Subcutaneous preadipocyte (primary cell): ENCODE measurements at places on chromosomes 3 and 15. TPM values are rescaled to one million over a fixed set of nuclear protein-coding genes. Genes with fewer than 3 reads are reported as not detected.

Gene LRRC2
- 0.78 and 1.1 TPM in 2 replicates for total RNA-seq

Gene SRGAP3
- 2.9 and 5.1 TPM in 2 replicates for total RNA-seq

Gene FBXL22
- 0.20 and 2.6 TPM in 2 replicates for total RNA-seq

Gene PLA2G4E
- not detected in 2 replicates for total RNA-seq

Gene SLC27A2
- under 0.01 TPM in 1 of 2 replicates, not detected in the other for total RNA-seq

Gene TUBGCP5
- total RNA-seq, result 19.5 and 35.8 TPM in 2 replicates

Gene HIGD2B
- not detected in 2 replicates for total RNA-seq

Gene NRG4
- total RNA-seq, result not detected in 2 replicates

Gene CNTN3
- 0.78 and 2.2 TPM in 2 replicates for total RNA-seq

Gene TYRO3
- 7.0 and 11.9 TPM in 2 replicates for total RNA-seq

Gene SLC12A1
- not detected in 2 replicates for total RNA-seq

Gene SLC22A13
- 0.37 and 1.2 TPM in 2 replicates for total RNA-seq

Gene DGKG
- total RNA-seq, result 0.37 and 1.4 TPM in 2 replicates

Gene RASGRF1
- total RNA-seq, result not detected in 2 replicates

Gene SLC51B
- not detected in 2 replicates for total RNA-seq

Gene NR1I2
- 0.20 TPM in 1 of 2 replicates, not detected in the other for total RNA-seq

Gene AGBL1
- not detected in 2 replicates for total RNA-seq

Gene ADPRH
- 2.7 and 5.9 TPM in 2 replicates for total RNA-seq

Gene CD86
- not detected in 2 replicates for total RNA-seq

Gene UQCC5
- 5.9 and 7.4 TPM in 2 replicates for total RNA-seq

Gene TRPM1
- under 0.01 TPM in 1 of 2 replicates, not detected in the other for total RNA-seq

Gene DYNLT2B
- 6.5 and 7.0 TPM in 2 replicates for total RNA-seq

Gene HCN4
- not detected in 2 replicates for total RNA-seq

Gene ATP13A4
- total RNA-seq, result under 0.01 and 0.20 TPM in 2 replicates

Gene SETD5
- 83.0 and 95.4 TPM in 2 replicates for total RNA-seq

Gene UNC45A
- 59.2 and 61.6 TPM in 2 replicates for total RNA-seq

Gene CAMK2N2
- total RNA-seq, result not detected in 2 replicates

Gene ATP8B4
- 1.4 and 2.6 TPM in 2 replicates for total RNA-seq

Gene ALS2CL
- total RNA-seq, result 0.37 and 0.59 TPM in 2 replicates

Gene ARGFX
- not detected in 2 replicates for total RNA-seq

Gene ROBO2
- total RNA-seq, result under 0.01 TPM in 1 of 2 replicates, not detected in the other

Gene KBTBD8
- 0.73 and 3.1 TPM in 2 replicates for total RNA-seq

Gene LEKR1
- total RNA-seq, result 0.20 and 2.2 TPM in 2 replicates

Gene SLC28A2
- total RNA-seq, result not detected in 2 replicates

Gene SAMMSON
- not detected in 2 replicates for total RNA-seq

Gene CATSPER2
- total RNA-seq, result 0.39 and 1.5 TPM in 2 replicates

Gene ACP3
- total RNA-seq, result 7.3 and 47.5 TPM in 2 replicates

Gene HRG
- not detected in 2 replicates for total RNA-seq

Gene CRABP1
- total RNA-seq, result not detected in 2 replicates

Gene CDCP1
- total RNA-seq, result 19.1 and 27.4 TPM in 2 replicates

Gene SNAP23
- 57.0 and 61.6 TPM in 2 replicates for total RNA-seq

Gene PODXL2
- total RNA-seq, result 2.2 and 2.3 TPM in 2 replicates

Gene CP
- total RNA-seq, result 0.20 and 0.73 TPM in 2 replicates

Gene GP5
- under 0.01 TPM in 1 of 2 replicates, not detected in the other for total RNA-seq

Gene ABCC5
- 13.6 and 16.4 TPM in 2 replicates for total RNA-seq

Gene CLRN1
- not detected in 2 replicates for total RNA-seq

Gene SMCO1
- total RNA-seq, result under 0.01 TPM in 1 of 2 replicates, not detected in the other

Gene GALNT15
- total RNA-seq, result 83.7 and 158 TPM in 2 replicates

Gene ALDH1L1
- under 0.01 TPM in 1 of 2 replicates, not detected in the other for total RNA-seq

Gene ZBED2
- total RNA-seq, result not detected in 2 replicates

Gene CALML4
- total RNA-seq, result 1.8 and 3.9 TPM in 2 replicates

Gene ARNT2
- total RNA-seq, result 1.8 and 10.7 TPM in 2 replicates

Gene HESX1
- 0.37 and 1.2 TPM in 2 replicates for total RNA-seq

Gene VEPH1
- total RNA-seq, result 13.2 and 35.4 TPM in 2 replicates

Gene KLHL40
- not detected in 2 replicates for total RNA-seq

Gene TRAT1
- not detected in 2 replicates for total RNA-seq

Gene GRIP2
- not detected in 2 replicates for total RNA-seq
